CD4-positive, alpha-beta T cell treated with Interleukin-15 for 1 hour (primary cell): ENCODE measurements at places on chromosomes 12 and 14.
A peak's percentile ranks its signal among the peaks of the same experiment; 100 is the strongest.

DNA sequence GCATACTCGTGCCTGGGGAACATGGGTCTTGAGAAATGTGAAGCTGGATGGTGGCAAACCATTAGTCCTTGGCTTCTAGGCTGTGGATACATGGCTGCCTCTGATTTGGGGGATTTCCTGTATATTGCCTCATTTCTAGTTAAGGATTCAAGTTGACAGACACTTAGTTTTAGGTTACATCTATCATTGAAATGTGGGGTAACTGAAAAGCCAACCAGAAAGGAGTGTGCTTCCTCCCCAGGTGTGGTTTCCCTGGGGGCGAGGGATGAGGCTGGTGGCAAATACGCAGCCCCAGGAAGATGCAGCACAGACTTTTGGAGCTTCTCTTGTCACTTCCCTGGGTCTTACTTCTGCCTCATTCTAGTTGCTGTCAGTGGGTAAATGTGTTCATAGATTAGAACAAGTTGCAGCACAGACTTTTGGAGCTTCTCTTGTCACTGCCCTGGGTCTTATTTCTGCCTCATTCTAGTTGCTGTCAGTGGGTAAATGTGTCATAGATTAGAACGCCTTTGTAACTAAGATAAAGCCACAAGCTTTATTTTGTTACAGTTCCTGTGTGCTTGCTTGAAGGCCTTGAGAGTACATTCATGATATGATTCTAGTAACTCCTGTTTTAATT, 85.1 kb downstream of the BORCS5 start:
- peak; percentile 67 for DNase-seq

DNA sequence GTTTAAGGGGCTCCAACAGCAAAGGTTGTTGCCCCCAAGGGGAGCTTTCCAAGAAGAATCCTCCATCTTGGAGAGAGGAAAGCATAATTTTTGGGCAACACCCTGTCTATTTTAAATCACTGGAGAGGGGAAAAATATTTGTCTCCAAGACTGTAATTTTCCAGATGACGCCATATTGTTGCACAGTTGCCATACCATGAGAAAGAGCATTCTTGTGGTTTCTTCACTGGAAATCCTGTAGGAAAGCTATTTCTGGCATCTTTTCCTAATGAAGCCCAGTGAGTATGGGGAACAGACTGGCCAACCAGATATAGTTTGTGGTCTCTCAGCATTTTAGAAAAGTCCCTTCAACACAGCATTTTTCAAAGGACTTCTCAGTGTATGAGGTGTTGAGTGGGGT, 88.1 kb upstream of the MANSC4 start:
- no peak for DNase-seq

- no peak for DNase-seq
Observed at GRCh38 chr12:46825591-46826414, at the start of gene SLC38A4. SLC38A4 (minus strand) TSS chr12:46825997; CDS start chr12:46793071, 32,926 bp downstream.

GRCh38 chr12:2118061-2118460, 65.3 kb downstream of the CACNA1C start:
- DNase-seq = no peak

- no peak for DNase-seq
Observed at GRCh38 chr14:104732355-104732804, 8.4 kb downstream of the ADSS1 start.

DNA sequence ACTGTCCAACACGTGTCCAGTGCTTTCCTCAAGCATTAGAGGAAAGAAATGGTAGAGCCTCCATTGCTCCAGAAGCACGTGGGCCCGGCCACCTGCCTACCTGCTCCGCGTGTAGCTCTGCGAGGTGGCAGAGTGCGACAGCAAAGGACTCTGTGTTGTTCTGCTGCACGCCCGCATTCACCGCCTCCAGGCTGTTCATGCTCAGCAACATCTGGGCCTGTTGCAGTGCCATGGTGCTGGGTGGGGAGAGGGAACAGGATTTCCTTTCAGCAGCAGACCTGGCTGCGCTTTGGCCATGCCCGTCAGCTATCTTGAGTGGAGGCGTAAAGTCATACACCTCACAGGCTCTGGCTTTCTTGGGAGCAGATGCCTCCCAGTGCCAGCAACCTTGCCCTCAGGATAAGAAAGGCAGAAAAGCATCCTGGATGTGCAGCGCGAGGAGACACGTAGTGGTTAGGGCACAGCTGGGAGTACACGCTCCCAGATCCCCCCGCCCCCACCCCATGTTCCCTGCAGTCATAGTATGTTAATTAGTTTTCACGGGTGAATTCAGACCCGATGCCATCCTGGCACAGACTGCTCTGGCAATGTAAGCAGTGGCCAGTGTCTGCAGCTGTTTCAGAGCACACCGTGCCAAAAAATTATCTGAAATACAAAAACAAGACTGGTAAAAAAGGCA, 25.1 kb downstream of the ANAPC5 start:
- no peak for DNase-seq

- no peak for DNase-seq
Observed at GRCh38 chr12:40953076-40953475, 235.0 kb upstream of the PDZRN4 start.
